Tibial artery (tissue), 4 donors: ENCODE measurements at places on chromosomes 2 and 18.

GRCh38 chr2:129797489-129798300, 181.8 kb upstream of the RAB6C start:
- no peak overlapping the region for H3K4me3 ChIP-seq
- no peak overlapping the region for H3K27ac ChIP-seq
- no peaks in the 10 kb centered on the region for H3K36me3 ChIP-seq
- DNase-seq, result no peak
- peaks cover 5% of the 10 kb centered on the region for H3K27me3 ChIP-seq
- no peaks in the 10 kb centered on the region for H3K4me1 ChIP-seq

DNA sequence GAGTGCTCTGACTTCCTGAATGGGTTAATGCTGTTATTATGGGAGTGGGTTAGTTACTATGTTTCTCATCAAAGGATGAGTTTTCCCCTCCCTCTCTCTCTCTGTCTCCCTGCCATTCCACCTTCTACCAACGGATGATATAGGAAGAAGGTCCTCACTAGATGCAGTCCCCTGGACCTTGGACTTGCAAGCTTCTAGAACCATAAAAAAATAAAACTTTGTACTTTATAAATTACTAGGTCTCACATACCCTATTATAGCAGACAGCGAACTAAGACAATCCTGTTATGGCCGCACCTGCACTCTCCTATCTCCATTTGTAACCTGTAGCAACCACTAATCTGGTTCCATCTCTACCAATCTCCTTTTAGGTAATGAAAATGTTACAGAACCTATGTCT, 564.9 kb downstream of the CNTNAP5 start:
- no peaks in the 10 kb centered on the region for H3K36me3 ChIP-seq
- no peaks in the 10 kb centered on the region for H3K27me3 ChIP-seq
- DNase-seq, result no peak

GRCh38 chr18:62937065-62937464, 221.7 kb downstream of the PHLPP1 start:
- H3K4me3 ChIP-seq, result no peak overlapping the region
- H3K4me1 ChIP-seq, result peaks cover 42% of the 10 kb centered on the region
- peak overlapping the region; percentile 72 for H3K27ac ChIP-seq

DNA sequence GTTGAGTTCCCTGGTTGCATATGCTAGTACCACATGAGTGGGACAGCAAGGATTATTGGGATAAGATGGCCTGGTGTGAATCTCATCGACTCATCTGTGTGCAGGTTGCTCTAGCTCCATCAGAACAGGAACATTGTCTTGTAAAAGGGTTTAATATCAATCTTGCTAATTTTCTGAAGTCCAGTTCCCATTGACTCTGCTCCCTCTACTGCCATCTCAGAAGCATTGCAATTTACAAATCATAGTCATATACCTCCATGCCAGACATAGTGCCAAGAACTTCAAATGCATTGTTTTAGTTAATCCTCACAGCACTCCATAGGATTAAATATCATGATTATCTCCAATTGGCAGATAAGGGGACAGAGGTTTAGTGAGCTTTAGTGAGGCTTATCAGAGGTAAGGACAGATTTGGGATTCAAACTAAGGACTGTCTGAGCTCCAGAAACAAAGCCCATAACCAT, 4.8 kb upstream of the STAT4 start:
- no peaks in the 10 kb centered on the region for H3K36me3 ChIP-seq
- peaks cover 10% of the 10 kb centered on the region for H3K4me1 ChIP-seq
- H3K27me3 ChIP-seq, result no peaks in the 10 kb centered on the region
- DNase-seq, result no peak

GRCh38 chr18:10285283-10285640, 169.2 kb upstream of the APCDD1 start:
- no peaks in the 10 kb centered on the region for H3K36me3 ChIP-seq
- H3K4me3 ChIP-seq, result no peak overlapping the region
- H3K4me1 ChIP-seq, result no peaks in the 10 kb centered on the region
- no peaks in the 10 kb centered on the region for H3K27me3 ChIP-seq
- no peak for DNase-seq

- peaks cover 2% of the 10 kb centered on the region for H3K4me1 ChIP-seq
- no peak overlapping the region for H3K27ac ChIP-seq
- no peaks in the 10 kb centered on the region for H3K36me3 ChIP-seq
- DNase-seq, result no peak
- no peaks in the 10 kb centered on the region for H3K27me3 ChIP-seq
These were observed 125.8 kb upstream of the MSTN start for GRCh38 chr2:190188289-190188688.

DNA sequence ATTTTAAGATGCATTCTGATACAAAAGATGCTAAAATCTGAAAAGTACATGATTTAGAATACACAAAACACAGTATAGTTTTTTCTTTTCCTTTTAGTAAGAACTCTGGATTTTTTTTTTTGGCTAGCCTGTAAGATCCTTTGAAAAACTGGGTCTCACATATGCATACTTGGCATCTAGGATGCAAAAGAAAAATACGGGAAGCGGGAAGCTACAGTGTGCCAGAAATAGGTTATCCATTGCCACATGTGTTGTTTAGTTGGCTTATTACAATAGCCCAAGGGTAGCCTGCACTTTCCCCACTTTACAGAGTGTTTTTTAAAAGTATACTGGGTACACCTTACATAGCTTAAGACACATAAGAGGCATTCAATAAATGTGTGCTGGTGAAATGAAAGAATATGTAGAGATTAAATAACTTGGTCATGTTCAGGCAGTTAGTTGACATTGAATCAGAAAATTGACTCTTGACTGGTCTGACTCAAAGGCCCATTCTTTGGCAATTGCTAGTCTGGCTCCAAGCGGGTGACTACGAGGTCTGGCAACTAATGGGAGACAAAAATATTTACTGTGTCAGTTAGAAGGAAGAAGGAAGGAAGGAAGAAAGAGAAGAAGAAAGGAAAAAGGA, 286.8 kb upstream of the TRIB2 start:
- peak overlapping the region; percentile 51 for H3K27ac ChIP-seq
- no peaks in the 10 kb centered on the region for H3K36me3 ChIP-seq
- no peak overlapping the region for H3K4me3 ChIP-seq
- DNase-seq, result peak; percentile 24

DNA sequence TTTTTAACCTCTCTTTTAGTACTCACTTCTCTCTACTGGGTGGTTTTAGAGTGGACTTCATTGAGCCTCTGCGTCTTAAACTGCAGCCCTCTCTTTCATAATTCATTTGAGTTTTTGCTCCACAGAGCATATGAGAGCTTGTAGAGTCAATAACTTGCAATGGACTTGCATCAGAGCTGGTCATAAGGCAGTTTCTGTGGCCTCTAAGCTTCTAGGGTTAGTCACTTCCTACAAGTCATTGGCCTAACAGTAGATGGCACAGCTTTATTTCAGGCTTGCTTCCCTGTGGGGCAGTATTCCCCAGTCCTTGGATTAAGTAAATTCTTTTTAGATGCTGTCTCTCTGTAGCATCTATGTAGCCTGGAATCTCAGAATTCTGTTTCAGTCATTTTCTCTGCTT, 1435.7 kb downstream of the LRP1B start:
- no peak overlapping the region for H3K27ac ChIP-seq
- H3K36me3 ChIP-seq, result no peaks in the 10 kb centered on the region
- H3K27me3 ChIP-seq, result no peaks in the 10 kb centered on the region
- H3K4me3 ChIP-seq, result no peak overlapping the region
- H3K4me1 ChIP-seq, result no peaks in the 10 kb centered on the region

GRCh38 chr2:219292616-219293015, 13.4 kb downstream of the DNAJB2 start:
- H3K4me3 ChIP-seq, result no peak overlapping the region
- H3K4me1 ChIP-seq, result peaks cover 16% of the 10 kb centered on the region
- H3K36me3 ChIP-seq, result no peaks in the 10 kb centered on the region
- H3K27me3 ChIP-seq, result peaks cover 3% of the 10 kb centered on the region

GRCh38 chr2:27171351-27171848, 22.6 kb downstream of the TCF23 start:
- no peak for DNase-seq
- H3K4me3 ChIP-seq, result no peak overlapping the region
- H3K36me3 ChIP-seq, result no peaks in the 10 kb centered on the region
- no peaks in the 10 kb centered on the region for H3K4me1 ChIP-seq
- peaks cover 12% of the 10 kb centered on the region for H3K27me3 ChIP-seq

DNA sequence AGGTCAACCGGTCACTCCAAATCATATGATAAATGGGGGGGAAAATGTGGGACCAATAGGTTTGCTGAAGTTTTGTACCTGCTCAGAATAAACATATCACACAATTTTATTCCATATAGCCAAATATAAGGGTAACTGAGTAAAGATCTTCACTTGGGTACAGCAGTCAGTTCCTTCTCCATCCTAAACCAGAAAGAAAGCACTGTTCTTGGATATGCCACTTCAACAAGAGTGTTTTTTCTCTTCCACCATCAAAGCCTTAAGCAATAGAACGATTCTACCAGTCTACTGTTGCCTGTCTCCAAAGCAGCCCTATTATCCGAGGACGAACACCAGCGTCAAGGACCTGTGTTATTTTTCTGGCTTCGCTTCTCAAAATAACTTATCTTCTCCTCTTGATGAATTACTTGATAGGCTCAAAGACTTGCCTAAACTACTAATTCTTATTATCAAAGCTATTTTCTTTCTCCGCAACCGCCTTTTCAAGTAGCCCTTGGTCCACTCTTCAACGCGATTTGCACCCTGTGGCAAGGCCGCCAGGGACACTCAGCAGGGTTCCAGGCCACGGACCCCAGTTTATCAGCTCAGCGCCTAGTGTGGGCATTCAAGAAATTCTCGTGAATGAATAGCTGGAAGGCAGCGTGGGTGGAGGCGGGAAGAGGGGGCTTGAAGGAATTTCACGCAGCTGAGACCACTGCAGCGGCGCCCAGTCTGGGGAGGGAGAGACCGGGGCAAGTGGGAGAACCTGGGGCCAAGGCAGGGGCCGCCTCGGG, 646 bp downstream of the ALS2 start:
- DNase-seq, result peak; percentile 35
- peak overlapping the region; percentile 96 for H3K27ac ChIP-seq
- no peaks in the 10 kb centered on the region for H3K36me3 ChIP-seq
- H3K4me3 ChIP-seq, result peak overlapping the region; percentile 97
- no peaks in the 10 kb centered on the region for H3K27me3 ChIP-seq

DNA sequence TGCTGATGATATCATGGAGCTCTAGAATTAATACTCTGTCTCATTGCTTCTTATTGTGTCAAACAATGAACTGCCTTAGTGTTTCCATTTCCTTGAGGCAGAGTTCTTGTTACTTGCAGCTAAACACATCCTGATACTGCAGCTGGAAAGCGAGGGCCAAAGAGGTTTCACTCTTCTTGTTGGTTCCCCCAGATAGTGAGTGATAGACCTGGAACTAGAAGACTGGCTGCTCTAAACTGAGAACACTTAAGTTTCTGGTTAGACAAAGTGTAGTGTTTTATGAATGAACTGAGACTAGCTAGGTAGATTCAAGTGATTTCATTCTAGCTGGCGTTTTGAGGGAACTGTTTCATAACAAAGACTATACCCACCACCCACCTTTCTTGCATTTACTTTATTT, 321.7 kb downstream of the TXNL1 start:
- H3K4me1 ChIP-seq, result no peaks in the 10 kb centered on the region
- no peaks in the 10 kb centered on the region for H3K36me3 ChIP-seq
- no peaks in the 10 kb centered on the region for H3K27me3 ChIP-seq
- H3K27ac ChIP-seq, result no peak overlapping the region
- no peak for DNase-seq

GRCh38 chr2:127228102-127228501, 8.0 kb upstream of the CYP27C1 start:
- H3K4me3 ChIP-seq, result no peak overlapping the region
- H3K36me3 ChIP-seq, result no peaks in the 10 kb centered on the region
- no peaks in the 10 kb centered on the region for H3K4me1 ChIP-seq
- H3K27me3 ChIP-seq, result peaks cover 11% of the 10 kb centered on the region
- DNase-seq, result no peak

DNA sequence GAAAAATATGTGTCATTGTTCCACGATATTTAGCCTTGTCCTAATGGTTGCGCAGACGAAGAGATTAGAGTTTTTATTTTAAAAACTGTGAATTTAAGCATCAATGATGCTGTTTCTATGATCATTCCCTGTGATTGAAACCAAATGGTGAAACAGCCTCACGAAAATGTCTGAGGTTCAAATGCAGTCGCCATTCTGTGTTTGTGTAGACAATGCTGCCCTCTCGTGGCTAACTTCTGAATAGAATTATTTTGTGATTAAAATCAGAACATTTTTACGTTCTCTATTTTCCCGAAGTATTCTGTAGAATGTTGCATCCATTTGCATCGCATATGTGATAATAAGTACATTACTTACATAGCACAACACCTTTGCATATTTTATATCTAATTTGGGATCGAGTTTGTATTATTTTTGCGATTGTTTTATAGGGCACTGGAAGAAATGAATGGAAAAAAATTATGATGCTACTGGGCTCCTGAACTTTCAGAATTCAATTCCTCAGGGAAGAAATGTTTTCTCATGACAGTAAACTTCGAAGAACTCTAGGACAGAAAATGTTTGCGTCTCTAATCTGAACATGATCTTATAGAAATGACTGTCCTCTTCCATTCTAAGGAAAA, 54.8 kb upstream of the CREB1 start:
- no peaks in the 10 kb centered on the region for H3K27me3 ChIP-seq
- H3K4me3 ChIP-seq, result peak overlapping the region; percentile 18
- DNase-seq, result no peak

DNA sequence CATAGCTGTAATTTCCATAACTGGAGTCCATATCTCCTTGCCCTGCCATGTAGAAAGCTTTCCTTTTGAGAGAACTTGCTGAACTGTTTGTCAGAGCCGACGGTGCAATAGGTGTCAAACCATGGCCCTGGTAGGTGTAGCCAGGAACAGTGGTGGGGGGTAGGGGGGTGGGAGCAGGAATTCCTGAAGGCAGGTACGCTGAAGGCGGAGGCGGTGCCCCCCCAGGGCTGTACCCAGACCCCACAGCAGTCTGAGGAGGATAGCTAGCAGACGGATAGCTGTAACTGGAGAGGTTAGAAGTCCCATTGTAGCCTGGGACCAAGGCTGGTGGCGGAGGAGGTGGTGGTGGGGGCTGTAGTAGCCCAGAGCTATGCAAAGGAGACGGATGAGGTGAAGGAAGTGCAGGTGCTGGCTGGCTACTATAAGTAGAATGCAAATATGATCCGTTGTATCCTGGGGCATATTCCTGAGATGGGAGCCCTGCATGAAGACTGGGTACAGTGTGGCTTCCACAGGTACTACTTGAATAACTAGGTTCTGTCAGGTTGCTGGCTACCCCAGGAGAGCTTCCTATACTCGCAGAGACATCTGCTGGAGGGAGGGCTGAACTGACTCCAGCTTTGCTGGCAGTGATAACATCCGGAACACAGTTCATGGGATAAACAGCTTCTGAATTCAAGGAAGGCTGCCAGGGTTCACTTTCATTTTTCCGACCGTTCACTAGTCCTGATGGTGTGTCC, 124.8 kb downstream of the FIGN start:
- no peak overlapping the region for H3K4me3 ChIP-seq
- DNase-seq, result no peak
- H3K27me3 ChIP-seq, result no peaks in the 10 kb centered on the region
- H3K36me3 ChIP-seq, result peaks cover 21% of the 10 kb centered on the region
- no peak overlapping the region for H3K27ac ChIP-seq
- no peaks in the 10 kb centered on the region for H3K4me1 ChIP-seq
